Epithelial cell of prostate (primary cell): ENCODE measurements at places on chromosomes 11 and 22.

DNA sequence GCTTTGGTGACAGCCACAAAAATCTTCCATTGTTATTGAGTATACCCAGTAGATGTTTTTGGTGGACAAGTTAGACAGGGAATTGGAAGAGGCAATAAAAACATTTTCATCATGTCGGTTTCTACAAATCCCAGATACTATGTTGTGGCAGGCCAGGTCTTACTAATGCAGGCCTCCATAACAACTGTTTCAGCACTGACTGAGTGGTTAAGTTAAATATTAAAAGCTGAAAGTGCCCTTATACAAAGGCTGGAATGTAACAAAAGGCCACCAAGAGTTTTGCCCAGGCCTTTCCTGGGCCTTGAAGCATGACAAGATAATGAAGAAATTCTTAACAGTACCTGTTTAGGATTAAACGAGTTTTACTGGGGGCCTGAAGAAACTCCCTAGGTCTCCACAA is 29.3 kb downstream of the DMC1 start:
- no peak for DNase-seq

DNA sequence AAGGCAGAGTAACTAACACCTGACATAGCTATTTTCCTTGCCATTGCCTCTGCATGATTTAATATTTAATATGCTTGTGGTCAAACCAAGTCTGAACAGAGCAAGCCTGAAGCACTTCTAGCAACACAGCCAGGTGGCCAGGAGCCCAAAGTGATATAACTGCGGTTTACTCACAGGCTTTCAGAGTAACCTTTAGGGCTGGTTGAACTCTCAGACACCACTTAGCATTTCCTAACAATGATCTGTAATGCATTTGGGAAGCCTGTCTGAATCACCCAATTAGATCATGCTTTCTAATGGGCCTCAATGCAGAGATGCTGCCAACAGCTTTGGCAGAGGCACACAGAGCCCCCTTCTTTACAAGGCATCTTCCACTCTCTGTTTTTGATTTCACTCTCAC is 96.1 kb downstream of the FDX1 start:
- DNase-seq, result peak; percentile 80

- no peak for DNase-seq
These were observed at the start of gene C11orf68 for GRCh38 chr11:65918211-65919140. Gene C11orf68 (minus strand): TSS chr11:65919062. CDS start chr11:65919031, 31 bp downstream.

DNA sequence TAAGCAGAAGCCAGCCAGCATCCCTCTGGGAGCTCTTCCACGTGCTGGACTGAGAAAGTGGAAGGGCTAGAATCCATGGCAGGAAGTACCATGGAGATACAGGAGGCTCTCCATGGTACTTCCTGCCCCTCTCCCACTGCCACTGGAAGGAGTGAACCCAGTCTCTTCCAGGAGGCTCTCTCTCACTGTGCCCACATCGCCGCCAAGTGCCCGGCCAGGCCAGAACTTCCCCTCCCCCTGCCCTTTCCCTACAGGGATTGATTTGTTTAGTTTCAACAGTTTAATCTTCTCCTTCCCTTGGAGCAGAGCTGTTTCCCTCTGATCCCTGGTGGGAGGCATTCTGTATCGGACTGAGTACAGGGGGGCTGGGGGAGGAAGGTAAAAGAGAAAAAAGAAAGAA is 133.6 kb downstream of the DSCAML1 start:
- DNase-seq, result no peak

GRCh38 chr11:104522123-104522522 is 358.2 kb upstream of the PDGFD start:
- DNase-seq, result no peak

- no peak for DNase-seq
These were observed 167.8 kb downstream of the RRAS2 start for GRCh38 chr11:14190992-14191778.

GRCh38 chr11:98734686-98735085 is 286.1 kb upstream of the CNTN5 start:
- DNase-seq, result no peak

DNA sequence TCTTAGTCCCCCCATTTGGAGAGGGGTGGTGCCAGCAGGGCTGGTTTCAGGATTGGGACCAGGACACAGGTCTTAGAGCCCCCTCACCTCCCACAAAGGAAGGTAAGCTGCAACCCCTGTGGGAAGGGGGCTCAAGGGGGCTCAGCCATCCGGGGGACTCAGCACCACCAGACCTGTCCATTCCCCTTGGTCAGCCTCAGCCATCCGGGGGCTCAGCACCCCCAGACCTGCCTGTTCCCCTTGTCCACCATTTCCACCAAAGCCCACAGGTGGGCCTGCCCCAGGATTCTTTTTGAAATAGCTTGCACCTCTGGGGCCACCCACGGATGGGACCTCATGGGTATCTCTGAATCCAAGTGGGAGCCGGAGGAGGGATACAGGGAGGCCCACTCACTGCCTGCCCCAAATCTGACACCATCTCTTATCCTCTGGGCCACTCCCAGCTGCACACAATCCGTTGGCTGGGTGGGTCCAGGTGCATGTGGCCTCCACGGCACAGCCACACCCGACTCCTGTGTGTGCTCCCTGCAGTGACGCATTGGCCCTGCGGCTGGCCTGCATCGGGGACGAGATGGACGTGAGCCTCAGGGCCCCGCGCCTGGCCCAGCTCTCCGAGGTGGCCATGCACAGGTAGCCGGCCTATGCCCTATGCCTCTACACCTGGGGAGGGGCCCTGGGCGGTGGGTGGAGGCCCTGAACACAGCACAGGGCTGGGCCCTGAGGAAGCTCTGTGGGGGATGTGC is 15.9 kb downstream of the MCAT start:
- no peak for DNase-seq

GRCh38 chr11:119896387-119897045 is 167.5 kb upstream of the NECTIN1 start:
- no peak for DNase-seq

- no peak for DNase-seq
These were observed 149.6 kb downstream of the METTL15 start for GRCh38 chr11:28257761-28258160.

GRCh38 chr11:58639669-58640068 is 17.2 kb downstream of the CNTF start:
- DNase-seq, result no peak

GRCh38 chr11:8101421-8101820 is 20.4 kb downstream of the TUB start:
- no peak for DNase-seq

DNA sequence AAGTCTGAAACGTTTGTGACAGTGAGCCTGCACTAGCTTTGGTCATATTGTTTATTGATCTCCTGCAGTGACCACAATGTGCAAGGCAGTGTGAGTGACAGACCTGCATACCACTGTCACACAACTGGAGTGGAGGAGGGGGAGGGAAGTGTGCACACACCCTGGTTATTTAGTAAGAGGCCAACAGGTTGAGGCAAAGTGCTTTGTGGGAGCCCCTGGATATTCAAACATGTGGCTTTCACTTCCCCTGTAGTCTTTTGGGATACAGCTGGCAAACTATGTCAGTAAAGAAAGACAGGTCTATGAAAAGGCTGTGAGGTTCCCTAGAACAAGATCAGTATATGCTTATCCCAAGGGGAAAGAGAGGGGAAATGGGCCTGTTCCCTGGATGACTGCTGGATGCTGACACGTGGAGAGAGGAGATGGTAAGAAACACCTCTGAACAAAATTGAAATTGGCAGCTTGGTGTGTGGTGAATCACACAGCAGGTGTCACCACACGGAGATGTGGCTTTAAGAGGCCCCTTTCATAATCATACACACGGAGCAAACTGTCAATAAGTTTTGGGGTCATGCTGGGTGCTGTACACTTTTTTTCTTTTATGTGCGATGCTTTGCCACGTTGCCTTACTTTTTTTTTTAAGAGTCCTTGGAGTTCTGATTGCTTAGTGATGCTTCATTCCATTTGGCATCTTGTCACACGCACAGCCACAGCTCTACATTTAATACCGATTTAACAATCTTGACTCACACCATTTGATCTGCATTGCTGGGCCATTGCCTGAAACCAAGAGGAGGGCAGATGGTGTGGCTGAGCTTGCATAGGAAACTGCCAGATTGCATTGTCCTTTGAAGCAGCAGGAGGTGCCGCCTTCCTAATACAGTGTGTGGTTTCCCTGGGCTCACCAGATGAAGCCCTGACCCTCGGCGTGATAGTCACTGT is 11.3 kb downstream of the OSBP2 start:
- DNase-seq, result no peak

GRCh38 chr11:46161201-46161600 is 39.9 kb upstream of the PHF21A start:
- DNase-seq, result no peak

DNA sequence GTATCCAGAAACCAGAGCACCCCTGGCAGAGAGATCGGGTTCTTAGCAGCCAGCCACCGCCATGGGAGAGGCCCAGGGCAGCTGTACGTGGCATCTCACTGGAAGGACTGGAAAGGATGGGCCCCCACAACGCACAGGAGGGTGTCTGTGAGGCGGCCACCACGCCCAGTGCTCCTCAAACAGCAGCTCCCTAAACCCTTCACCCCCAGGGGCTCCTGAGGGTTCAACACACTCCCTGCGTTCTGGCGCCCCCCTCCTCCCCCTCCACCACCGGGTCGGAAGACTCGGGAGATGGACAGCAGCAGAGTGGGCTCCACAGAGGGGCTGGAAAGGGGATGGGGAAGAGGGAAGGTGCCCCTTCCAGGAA is 1.1 kb downstream of the MAPK12 start:
- no peak for DNase-seq

GRCh38 chr11:69683764-69684333 is 8.7 kb upstream of the LTO1 start:
- DNase-seq, result no peak

GRCh38 chr11:65557280-65558001 is 718 bp downstream of the LTBP3 start:
- no peak for DNase-seq

DNA sequence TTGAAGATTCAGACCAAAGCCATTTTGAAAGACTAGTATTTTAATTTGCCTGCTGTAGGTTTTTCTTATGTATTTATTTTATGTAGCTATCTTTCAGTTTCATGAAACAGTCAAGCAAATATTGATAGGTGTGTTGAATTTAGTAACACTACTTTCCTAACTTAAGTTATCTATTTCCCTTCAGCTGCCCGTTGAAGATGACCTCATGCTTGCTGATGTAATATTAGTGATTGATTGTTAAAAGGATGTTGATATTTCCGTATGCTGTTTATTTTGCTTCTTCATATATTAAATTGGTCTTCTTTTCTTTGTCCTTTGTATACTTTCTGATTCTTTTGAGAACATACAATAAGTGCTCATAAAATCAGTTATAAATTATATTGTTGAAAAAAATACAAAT is 86.8 kb upstream of the CHORDC1 start:
- no peak for DNase-seq

- no peak for DNase-seq
These were observed 41.9 kb downstream of the FLRT1 start for GRCh38 chr11:64077607-64078006.

GRCh38 chr22:45977551-45978274 is 751 bp upstream of the WNT7B start:
- DNase-seq, result no peak

- no peak for DNase-seq
These were observed 906 bp downstream of the ARSA start for GRCh38 chr22:50626850-50627641.

GRCh38 chr11:107252429-107253161 is 205.0 kb downstream of the CWF19L2 start:
- DNase-seq, result no peak

- no peak for DNase-seq
These were observed 35.4 kb downstream of the NAGA start for GRCh38 chr22:42035256-42035655.

GRCh38 chr22:36510384-36510783 is 3.5 kb upstream of the FOXRED2 start:
- no peak for DNase-seq

DNA sequence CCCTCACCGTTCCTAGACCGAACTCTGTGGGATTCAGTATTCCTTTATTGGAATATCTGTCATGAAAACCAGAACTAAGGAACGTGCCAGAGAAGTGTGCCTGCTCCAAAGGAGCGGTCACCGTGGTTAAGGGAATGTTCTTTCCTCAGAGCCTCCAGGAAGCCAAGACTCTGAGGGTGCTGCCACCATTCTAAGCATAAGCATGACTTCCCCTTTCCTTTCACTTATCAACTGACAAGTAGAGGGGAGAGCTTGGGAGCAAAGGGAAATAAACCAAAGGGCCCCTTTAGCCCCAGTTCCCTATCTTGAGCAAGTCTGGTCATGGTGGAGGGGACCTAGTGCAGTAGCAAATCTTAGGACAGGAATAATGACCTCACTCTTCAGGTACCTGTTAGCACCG is 26.8 kb downstream of the CTR9 start:
- DNase-seq, result no peak

DNA sequence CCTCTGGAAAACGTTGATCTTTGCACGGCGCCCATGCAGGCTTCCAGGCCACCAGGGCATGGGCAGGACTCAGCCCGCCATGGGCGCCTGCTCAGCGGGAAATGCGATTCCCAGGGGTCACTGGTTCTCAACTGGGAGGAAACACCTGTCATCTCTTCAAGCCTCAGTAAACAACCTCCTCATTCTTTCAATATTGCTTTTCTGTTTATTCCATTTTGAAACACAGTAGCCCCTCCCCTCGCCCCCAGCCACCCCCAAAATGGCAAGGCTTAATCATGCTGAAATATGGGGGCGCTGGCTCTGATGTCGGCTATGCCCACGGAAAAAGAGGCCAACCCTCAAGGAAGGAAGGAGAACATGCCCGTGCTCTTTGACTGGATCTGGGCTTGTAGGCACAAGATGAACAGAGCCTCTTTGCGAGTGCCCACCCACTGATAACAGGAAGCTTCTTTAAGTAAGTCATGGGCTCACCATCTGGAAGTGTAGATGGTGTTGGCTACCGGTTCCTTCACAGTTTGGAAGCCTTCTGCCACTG is 594 bp upstream of the POU2AF1 start:
- no peak for DNase-seq

- DNase-seq, result no peak
These were observed 5.2 kb upstream of the MUC5AC start for GRCh38 chr11:1152316-1153104.

DNA sequence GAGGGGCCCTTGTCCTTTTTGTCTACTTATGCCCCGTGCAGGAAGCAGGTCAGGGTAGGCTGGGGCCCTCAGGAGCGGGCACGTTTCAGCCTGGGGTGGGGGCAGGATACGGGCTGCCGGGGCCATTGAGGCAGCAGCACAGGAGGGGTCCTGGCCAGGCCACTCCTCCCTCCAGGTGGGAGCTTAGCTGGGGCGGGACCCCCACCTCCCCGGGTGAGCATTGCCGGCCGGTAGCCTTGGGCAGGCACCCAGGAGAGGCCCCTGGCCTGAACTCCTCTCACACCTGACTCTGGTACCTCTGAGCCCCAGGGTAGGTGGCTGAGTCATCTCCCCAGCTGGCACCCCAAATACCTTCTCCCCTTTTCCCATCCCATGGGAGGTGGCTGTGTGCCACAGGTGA is 5.0 kb upstream of the MUC6 start:
- DNase-seq, result no peak

DNA sequence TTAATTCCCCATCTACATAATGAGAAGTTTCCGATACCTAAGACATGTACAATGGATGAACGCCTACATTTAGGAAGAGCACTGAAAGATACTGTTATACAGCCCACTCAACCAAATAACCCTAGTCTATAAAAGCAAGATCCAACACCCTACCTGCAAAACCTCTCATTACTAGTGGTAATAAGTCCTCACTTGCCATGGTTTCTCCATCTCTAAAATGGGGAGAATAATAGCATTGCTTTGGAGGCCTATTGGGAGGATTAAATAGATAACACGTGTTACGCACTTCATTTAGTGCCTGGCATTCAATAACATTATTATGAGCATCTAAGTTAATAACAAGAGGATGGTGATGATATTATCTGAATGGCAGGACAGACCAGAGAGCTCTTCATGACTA is 16.9 kb downstream of the LGR4 start:
- DNase-seq, result no peak

GRCh38 chr22:30219049-30219654 is 27.4 kb downstream of the LIF start:
- DNase-seq, result no peak
